Left lung (tissue), 14 donors: ENCODE measurements at places on chromosomes 12 and 14. TPM values are rescaled to one million over a fixed set of nuclear protein-coding genes. Genes with fewer than 3 reads are reported as not detected.

BICDL1 gene
- polyA plus RNA-seq: 1.8 TPM

TAS2R8 gene
- polyA plus RNA-seq: not detected

PRPH gene
- 1.3 TPM for polyA plus RNA-seq

- H3K36me3 ChIP-seq: no peaks in the 10 kb centered on the region
- no peak overlapping the region for H3K4me3 ChIP-seq
- no peak for DNase-seq
Measured at GRCh38 chr12:86837246-86837645, 581.1 kb upstream of the MGAT4C start.

DNA sequence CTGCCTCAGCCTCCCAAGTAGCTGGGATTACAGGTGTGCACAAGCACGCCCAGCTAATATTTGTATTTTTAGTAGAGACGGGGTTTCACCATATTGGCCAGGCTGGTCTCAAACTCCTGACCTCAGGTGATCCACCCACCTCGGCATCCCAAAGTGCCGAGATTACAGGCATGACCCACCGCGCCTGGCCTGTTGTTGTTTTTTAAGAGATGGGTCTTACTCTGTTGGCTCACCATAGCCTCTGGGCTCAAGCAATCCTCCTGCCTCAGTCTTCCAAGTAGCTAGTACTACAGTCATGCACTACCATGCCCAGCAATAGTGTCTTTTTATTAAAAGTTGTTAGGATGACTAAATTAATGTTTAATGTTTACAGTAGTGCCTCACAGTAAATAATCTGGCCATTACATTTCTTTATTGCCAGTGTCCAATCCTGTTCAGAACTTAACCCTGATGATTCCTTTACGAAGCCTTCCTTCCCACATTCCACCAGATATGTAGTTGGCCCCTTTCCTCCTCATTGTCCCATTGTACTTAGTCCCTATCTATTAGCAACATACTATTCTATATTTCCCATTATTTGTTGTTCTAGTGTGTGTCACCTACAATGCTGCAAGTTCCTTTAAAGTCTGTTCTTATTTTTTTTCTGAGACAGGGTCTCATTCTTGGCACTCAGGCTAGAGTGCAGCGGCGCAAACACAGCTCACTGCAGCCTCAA lies 8.8 kb upstream of the SMARCC2 start:
- H3K36me3 ChIP-seq: no peaks in the 10 kb centered on the region
- no peak for DNase-seq
- H3K4me1 ChIP-seq: peaks cover 6% of the 10 kb centered on the region
- H3K27me3 ChIP-seq: no peaks in the 10 kb centered on the region
- H3K4me3 ChIP-seq: no peak overlapping the region
